ENCODE measurements at places on chromosomes 13 and 19.

- no peak for DNase-seq
These were observed 17.2 kb upstream of the SLITRK6 start for GRCh38 chr13:85816413-85816812.

GRCh38 chr19:14005349-14006084, 603 bp downstream of the RFX1 start:
- DNase-seq, result peak; percentile 88

- peak; percentile 25 for DNase-seq
These were observed 932 bp downstream of the SLC35E1 start for GRCh38 chr19:16571283-16571682.

DNA sequence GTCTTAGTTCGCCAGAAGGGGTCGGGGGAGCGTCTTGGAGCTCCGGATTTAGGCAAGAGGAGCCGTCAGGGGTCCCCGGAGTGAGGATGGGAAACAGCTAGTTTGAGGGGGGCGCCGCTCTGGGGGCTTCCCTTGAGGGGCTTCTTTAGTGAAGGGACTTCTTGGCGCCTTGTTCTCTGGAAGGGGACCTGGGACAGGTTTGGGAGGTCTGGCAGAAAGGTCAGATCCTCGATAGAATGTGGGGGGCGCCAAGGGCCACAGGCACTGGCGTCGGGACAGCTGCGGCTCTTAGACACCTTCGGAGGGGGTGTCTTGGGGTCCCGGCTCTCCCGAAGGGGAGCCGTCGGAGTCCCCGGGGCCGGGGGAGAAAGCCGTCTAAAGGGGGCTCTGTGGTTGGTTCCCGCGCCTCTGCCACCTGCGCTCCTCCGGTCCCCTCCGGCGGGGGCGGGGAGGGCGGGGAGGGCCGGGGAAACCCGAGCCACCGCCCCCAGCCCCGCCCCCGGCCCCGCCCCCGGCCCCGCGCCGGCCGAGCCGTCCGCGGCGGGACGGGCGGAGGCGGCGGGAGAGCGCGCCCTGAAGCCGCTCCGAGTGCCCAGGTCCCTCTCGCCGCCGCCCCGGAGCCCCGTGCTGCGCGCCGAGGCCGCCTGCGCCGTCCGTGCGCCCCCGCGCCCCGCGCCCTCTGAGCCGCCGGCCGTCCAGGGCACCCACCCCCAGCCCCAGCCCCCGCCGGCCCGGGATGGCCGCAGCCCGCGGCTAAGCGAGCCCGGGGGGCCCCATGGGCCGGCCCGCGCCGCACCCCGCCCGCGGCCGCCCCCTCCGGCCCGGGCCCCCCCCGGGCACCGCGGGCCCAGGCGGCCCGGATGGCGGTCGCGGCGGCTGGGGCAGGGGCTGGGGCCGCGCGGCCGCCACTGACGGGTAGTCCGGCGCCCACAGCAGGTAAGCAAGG, at the start of gene NRTN:
NRTN (plus strand) TSS at position 552 of the 946 bp plus-strand sequence. CDS start 19,099 bp downstream, outside the sequence.
- DNase-seq, result no peak

DNA sequence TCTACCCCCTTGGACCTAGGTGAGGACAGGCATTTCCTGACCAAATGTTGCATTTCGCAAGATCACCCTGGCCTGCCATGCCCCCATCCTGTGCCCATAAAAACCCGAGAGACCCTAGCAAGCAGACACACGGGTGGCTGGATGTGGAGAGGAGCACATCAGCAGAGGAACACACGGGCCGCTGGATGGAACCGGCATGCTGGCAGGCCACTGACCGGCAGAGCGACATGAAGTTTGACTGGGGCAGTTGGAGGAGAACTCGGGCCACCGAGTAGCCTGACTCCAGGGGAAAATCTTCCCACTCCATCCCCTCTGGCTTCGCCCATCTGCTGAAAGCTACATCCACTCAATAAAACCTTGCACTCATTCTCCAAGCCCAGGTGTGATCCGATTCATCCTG, 329.3 kb downstream of the FGF9 start:
- DNase-seq, result no peak

DNA sequence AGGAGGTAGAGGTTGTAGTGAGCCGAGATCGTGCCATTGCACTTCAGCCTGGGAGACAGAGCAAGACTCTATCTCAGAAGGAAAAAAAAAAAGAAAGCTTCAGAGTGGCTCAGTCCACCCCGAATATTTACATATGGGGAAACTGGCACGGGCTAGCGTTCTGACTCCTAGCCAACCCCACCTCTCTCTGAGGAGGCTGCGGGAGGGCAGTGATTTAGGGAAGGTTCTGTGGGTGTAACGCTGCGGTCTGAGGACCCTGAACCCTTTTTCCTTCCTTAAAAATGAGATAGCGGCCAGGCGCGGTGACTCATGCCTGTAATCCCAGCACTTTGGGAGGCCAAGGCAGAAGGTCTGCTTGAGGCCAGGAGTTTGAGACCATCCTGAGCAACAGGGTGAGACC, 5.0 kb downstream of the LRRC25 start:
- no peak for DNase-seq

- no peak for DNase-seq
These were observed 33.1 kb downstream of the SHANK1 start for GRCh38 chr19:50686310-50687032.

DNA sequence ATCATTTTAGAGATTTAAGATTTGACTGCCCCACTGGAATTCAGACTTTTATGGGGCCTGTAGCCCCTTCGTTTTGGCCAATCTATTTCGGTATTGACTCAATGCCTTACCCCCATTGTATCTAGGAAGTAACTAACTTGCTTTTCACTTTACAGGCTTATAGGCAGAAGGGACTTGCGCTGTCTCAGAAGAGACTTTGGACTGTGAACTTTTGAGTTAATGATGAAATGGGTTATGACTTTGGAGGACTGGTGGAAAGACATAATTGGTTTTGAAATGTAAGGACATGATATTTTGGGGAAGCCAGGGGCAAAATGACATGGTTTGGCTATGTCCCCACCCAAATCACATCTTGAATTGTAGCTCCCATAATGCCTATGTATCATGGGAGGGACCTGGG, 463.0 kb upstream of the KLHL1 start:
- no peak for DNase-seq

- no peak for DNase-seq
These were observed 5.9 kb upstream of the ZNF551 start for GRCh38 chr19:57675881-57676280.

- DNase-seq, result peak; percentile 75
These were observed 213.3 kb upstream of the MIR17HG start for GRCh38 chr13:91133941-91134802.

DNA sequence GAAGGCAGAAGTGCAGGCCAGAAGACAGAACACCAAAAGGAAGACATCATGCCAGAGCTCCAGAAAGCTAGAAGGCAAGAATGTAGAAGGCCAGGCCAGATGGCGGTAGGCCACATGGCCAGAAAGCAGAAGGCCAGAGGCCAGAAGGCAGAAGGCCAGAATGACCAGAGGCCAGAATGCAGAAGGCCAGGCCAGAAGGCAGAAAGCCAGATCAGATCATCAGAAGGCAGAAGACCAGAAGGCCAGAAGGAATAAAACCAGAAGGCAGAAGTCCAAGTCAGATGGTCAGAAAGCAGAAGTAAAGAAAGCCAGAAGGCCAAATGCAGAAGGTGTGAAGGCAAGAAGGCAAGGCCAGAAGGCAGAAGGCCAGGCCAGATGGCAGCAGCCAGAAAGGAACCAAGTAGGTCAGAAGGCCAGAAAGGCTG, 185.0 kb downstream of the TUBA3C start:
- DNase-seq, result no peak

DNA sequence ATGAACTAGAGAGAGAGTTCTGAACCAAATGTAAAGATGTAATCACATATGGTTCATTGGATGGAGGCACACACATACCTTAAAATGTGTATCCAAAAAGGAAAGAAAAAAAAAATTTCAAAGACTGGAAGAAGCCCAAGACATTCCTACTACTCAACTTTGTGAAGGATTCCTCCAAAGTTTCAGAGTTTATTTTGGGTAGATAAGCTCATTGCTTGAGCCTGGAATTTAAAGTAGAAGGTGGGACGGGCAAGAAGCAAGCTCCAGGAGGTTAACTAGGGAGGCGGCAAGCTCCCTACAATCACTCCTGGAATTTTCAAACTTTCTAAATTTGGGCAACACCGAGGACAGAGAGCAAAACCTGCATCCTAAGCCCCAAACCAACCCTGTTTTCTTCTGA, 1.9 kb downstream of the TSHZ3 start:
- no peak for DNase-seq

DNA sequence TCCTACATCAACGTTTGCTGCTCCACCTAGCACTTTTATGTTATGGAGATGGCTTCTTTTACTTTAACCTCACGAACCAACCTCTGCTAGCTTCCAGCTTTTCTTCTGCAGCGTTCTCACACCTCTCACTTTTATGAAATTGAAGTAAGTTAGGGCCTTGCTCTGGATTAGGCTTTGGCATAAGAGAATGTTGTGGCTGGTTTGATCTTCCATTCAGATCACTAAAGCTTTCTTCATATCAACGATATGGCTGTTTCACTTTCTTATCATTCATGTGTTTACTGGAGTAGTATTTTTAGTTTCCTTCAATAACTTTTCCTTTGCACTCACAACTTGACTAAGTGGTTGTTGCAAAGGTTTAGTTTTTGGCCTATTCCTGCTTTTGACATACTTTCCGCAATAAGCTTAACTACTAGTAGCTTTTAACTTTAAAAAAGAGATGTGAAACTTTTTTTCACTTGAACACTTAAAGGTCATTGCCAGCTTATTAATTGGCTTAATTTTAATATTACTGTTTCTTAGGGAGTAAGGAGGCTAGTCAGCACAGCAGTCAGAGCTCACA, 60.0 kb upstream of the SPRY2 start:
- no peak for DNase-seq

GRCh38 chr13:110230661-110231347, 76.2 kb downstream of the COL4A1 start:
- DNase-seq, result no peak

DNA sequence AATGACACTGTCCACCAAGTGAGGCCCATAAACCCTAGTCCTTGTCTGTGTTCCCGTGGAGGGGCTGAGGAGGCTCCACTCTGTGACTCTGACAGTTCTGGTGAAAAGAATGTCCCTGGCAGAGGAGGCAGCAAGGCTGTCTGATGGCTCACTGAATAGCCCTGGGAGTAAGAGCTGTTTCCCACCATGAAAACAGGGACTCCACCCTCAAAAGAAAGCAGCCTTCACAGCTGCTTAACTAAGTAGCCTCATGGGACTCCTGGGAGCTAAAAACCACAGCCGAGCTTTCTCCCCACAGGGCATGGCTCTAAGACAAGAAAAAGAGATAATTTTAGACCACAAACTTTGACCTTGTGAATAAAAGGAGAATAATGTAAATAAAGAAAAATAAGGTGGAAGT, 135.1 kb upstream of the FRY start:
- peak; percentile 89 for DNase-seq

GRCh38 chr13:109795011-109795410, 8.6 kb upstream of the IRS2 start:
- DNase-seq, result no peak

DNA sequence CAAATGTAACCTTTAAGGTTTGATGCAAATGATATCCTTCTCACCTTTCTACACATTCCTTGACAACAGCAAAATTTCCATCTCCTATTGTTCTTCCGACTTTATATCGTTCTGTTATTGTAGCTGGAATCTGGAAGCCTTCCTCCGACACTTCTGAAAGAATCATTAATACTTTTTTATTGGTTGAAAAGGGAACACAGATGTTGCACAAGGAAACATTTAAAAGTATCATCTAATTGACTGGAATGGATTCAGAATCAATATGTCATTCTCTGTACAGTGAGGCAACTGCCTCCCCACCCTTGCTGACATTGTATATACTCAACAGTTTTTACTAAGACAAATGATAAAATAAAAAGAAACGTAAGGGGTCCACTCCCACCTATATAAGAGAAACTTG, 295.2 kb downstream of the DCLK1 start:
- no peak for DNase-seq

DNA sequence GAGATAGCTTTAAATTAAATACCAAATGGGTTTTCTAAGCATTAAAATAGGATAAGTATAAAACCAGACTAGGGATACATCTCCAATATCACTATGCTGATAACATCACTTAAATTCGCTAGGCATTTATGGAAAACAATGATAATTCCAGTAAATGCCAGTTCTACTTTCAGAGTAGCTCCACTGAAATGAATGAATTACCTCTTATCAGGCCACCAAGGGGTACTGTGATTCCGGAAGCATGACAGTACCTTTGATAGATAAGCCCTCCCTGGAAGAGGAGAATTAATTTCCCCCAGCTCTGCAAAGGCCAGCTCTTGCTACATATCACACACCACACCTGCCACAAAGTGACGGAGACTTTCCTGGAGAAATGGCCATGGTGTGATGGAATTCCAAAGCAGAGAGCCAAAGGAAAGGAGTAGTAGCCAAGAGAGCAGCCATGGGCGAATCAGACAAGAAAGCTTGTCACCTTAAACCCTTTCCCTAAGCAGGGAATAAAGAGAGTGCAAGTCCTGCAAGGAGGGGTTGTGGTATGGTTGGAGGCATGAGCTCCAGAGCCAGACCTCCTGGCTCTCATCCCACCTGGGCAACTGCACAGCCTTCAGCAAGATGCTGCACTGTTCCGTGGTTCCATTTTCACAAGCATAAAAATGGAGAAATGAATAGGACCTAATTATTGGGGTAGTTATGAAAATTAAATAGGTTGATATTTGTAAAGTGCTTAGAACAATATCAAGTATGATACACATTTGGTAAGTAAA, 423.1 kb downstream of the FGF14 start:
- no peak for DNase-seq
